ENCODE measurements at places on chromosomes 6 and 20.

GRCh38 chr20:8964959-8965562 is 103.8 kb upstream of the PLCB4 start:
- DNase-seq = no peak

- DNase-seq = no peak
These were observed 350.7 kb upstream of the SASH1 start for GRCh38 chr6:147991961-147992360.

GRCh38 chr6:143229400-143229799 is 168.7 kb downstream of the AIG1 start:
- DNase-seq = no peak

DNA sequence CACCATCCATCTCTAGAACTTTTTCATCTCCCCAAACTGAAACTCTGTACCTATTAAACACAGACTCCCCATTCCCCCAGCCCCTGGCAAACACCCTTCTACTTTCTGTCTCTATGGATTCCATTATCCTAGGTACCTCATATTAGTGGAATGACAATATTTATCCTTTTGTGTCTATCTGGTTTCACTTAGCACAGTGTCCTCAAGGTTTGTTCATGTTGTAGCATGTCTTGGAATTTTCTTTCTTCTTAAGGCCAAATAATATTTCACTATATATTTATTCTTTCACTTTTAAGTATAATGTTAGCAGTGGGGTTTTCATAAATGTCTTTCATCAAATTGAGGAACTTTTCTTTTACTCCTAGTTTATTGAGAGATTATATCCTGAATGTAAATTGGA is 56.8 kb upstream of the DSP start:
- no peak for DNase-seq
